ENCODE measurements at places on chromosomes 5 and 9.

- DNase-seq = no peak
These were observed 24.2 kb downstream of the WNK2 start for GRCh38 chr9:93207860-93208734.

GRCh38 chr9:85514256-85514655 lies 227.5 kb downstream of the AGTPBP1 start:
- DNase-seq = no peak

DNA sequence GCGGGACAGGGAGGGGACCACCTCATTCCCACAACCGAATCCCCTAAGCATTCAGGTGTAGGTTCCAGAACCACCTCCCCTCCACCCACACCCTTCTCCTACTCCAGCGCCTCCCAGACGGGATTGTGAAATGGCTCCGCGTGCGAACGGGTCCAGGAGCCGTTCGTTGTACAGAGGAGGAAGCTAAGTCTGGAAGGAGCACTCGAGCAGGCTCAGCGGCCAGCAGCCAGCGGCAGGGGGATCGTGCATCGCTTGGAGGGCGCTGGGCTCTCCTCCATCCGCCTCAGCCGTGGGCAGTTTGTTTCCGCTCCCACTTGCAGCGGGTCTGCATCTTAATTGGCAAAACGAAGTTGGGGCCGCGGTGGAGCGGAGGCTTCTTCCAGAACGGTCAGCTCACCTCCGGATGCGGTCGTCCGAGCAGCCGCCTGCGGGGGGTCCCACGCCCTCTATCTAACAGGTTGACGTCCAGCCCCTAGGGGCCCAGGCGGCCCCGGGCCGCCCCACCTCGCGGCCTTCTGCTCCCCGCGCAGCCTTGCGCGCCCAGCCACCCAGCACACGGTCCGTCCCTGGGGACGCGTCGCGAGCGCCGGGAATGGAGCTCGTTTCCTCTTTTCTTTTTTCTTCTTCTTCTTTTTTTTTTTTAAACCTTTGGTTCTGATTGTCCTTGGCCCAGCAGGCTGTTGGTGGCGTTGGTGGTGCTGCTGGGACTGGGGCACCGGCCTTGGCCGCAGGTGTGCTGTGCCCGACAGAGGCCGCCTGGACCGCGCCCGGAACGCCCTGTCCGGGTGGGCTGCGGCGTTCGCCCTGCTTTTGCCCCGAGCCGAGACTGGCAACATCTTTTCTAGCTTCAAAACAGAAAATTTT lies 3.9 kb upstream of the BARX1 start:
- DNase-seq = no peak

DNA sequence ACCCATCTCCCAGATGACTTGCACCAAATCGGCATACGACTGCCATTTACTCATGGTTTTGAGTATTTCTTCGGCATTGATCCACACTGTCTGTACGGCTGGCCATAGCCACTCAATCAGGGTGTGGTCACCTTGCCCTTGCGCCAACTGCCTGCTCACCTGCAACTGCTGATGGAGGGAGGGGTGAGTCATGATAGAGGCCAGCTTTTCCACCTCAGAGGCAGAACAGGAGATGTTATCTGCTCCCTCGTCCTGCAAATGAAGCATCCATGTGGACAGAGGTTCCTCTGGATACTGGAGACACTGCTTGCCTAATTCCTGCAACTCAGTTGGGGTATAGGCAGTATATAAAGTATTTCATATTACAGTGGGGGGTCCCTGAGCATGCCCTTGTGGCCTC lies 85.6 kb upstream of the ATP10B start:
- DNase-seq = no peak

- no peak for DNase-seq
These were observed 118.8 kb downstream of the GADD45G start for GRCh38 chr9:89723469-89724100.

DNA sequence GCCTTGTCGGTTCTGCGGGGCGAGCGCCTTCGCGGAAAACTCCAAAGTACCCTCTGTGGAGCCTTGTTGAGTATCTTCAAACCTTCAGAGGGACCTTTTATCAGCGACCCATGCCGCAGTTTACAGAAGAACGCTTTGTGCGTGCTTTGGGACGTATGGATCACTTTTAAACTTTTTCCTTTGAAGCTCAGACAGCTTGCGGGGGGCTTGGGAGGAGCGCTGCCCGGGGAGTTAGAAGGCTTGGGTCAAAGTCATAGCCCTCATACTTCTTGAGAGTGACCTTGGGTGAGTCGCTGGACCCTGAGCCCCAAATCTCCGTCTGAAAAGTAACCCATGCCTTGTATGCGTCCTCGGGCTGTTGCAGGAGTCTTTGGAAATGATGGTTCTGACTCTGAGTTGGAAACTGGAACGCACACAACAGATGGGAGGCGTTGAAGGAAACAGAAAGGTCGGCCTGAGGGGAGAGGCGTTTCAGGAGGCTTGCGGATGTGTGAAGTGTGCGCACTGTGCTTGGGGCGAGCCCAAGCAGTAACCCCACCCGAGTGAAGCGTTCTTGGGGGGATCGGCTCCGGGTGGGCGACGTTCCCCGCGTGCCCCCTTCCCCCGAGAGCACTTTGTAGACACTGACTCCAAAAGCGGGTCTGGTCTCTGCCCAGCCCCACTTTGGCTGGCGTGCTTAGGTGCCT lies 661 bp upstream of the SLC25A51 start:
- no peak for DNase-seq

DNA sequence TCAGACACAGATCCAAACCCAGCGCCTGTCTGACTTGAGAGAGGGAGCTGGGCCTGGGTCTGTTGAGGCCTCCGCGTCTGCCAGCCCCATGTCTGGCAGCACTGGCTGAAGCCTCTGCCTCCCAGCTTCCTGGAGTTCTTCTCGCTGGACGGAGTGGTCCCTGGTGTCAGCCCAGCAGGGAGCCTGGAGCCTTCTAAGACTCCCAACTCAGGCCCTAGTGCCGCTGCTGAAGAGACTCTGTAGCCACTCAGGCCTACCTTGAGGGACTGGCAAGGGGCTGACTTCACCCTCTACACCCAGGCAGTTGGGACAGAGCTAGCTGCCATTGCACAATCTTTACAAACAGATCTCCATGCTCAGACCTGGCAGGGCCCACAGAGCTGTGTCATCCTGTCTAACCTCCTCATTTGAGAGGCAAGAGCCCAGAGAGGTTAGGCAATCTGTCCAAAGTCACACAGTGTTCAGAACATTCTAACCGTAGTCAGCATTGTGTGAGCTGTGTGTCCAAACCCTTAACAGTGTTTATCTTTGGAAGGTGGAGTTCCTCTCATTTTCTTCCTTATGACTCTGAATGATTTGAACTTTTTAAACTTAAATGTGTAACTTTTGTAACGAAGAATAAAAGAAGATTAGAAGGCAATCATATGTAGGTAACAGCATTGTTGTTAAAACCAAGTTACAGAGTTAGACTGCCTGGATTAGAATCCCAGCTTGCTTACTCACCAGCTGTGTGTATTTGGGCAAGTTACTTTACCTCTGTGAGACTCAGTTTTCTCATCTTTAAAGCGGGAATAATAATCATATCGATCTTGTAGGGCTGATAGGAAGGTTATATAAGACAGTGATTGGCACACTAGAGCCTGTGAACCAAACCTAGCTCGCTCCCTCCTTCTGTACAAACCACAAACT lies 4.6 kb upstream of the DUSP1 start:
- no peak for DNase-seq

DNA sequence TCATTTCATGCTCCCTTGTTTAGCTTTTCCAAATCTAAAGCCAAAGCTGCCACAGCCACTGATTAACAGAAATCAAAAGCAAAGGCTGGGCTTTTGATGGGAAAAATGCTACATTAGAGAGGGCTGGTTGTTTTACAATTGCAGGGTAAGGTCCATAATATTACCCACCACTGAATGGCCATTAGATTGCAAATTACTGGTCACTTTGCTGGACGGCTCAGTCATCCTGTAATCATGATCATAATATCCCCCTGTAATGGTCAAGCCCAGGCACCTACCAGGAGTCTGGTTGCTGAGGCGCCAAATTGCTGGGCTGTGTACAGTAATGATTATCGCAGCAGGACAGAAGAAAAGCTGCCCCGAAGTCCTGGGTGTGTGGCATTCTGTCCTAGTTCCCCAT lies 286.5 kb downstream of the ZSWIM6 start:
- no peak for DNase-seq

DNA sequence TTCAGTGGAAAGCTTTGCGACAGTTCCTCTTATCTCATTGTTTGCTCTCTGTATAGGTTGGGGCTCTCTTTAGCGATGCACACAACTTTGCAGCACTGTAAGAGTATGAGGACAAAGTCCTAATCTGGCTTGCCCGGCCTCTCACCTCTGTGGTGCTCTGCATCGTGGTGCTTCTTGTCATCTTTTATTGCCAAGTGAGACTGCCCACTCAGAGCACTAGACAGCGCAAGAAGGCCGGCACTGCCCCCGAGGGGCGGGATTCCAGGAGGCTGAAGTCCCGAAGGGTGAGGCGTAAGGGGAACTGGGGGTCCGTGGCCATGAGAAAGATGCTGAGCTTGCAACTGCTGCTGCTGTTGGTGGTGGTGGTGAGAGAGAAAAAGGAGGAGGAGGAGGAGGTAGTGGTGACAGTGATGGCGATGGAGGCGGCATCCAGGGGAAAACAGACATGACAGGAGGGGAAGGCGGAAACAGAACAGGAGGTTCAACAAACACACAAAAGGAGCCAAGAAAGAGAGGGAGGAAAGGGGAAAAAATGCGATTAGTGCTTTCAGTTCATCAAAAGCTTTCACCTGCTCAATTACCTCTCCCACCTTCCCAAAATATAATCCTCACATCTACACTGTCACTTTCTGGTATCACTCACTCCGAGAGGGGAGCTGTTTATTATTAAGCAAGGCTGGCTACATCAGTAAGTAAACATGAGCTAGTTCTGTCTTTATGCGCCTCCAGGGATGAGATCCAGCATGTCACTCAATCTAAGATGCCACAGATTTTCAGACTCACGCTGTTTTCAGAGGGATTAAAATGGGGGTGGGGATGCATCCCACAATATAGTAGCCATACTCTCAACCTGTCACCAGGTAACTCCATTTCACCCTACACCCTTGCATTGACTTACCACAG lies 55.1 kb downstream of the TLE1 start:
- DNase-seq = no peak

DNA sequence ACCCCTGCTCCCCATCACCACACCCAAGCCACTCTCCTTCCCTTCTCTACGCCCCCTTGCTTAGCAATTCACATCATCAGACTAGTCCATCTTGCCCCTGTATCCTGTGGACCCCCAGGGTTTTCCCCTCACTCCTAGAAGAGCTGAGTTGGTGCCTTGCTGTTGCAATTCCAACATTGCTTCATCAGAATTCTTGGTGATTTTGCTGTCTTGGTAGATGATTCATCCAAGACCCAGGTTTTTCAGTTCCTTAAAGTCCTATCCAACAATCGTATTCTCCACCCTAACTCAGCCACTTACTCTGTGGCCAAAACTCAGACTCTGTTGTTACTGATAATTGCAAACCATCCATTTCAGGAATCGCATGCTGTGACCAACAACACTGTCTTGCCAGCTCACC lies 21.4 kb upstream of the CCNJL start:
- no peak for DNase-seq

DNA sequence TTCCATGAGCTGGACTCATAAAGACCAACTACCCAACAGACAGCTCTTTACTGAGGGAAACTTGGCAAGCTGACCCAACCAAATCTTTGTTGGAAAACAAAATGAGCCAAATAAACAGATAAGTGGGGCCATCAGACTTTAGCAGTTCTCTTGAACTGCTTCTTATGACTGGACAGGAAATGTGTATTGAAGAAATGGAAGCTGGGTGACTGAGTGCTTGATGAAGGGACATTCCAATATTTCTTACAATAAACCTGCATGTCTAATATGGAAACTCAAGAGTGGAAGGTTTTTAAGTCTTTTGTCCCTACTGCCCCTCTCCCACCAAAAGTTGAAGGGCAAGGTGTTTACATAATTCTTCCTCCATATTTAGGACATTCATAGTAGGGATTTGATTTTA lies 218.8 kb upstream of the NR4A3 start:
- DNase-seq = no peak

DNA sequence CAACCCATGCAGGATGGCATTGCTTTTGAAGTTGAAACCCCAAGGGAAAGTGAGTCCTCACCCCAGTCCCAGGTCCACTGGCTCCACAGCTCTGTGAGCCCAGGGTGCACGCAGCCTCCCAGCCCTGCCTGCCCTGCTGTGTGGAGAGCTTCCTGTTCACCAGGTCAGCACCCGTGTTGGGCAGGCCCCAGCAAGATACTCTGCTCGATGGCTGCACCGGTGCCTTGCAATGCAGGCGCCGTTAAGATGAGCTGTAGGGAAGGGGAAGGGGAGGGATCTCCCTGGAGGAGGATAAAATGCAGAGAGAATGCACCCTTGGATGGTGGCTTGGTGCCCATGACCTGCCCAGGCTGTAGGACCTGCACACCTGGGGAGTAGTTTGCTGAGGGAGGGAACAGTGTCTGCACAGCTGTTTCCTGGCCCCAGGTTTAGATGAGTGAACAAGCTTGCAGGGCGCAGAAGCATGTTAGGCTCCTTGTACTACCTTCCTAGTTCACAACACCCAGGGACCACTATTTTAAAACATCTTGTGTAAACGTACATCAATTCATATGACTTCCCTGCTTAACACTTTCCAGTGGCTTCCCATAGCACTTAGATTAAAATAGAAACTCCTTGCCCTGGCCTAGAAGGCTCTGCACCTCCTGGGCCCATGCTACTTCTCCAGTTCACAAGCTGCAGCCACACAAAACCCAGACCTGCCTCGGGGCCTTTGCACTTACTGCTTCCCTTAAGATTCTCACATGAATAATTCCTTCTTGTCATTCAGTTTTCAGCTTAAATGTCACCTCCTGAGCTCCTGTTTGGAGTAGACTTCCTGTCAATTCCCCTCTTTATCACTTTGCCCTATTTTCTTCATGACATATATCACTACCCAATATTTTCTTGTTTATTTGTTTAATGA lies 19.6 kb downstream of the FAT2 start:
- DNase-seq = no peak

DNA sequence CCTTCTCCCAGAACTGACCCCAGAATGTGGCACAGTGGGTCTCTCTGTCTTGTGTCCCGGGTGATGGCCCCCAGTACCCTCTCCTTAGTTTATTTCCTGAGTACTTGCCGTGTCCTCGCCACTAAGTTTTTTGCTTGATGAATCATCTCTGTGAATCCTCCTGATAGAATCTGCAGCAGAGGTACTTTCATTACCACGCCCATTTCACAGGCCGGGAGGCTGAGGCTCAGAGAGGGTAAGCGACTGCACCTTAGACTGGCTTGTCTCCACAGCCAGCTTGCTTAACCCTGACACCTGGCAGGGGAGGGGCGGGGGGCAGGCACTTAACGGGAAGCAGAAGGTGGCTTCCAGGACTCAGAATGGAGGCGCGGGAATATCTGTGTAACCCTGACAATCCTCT lies 7.9 kb upstream of the IER5L start:
- no peak for DNase-seq

DNA sequence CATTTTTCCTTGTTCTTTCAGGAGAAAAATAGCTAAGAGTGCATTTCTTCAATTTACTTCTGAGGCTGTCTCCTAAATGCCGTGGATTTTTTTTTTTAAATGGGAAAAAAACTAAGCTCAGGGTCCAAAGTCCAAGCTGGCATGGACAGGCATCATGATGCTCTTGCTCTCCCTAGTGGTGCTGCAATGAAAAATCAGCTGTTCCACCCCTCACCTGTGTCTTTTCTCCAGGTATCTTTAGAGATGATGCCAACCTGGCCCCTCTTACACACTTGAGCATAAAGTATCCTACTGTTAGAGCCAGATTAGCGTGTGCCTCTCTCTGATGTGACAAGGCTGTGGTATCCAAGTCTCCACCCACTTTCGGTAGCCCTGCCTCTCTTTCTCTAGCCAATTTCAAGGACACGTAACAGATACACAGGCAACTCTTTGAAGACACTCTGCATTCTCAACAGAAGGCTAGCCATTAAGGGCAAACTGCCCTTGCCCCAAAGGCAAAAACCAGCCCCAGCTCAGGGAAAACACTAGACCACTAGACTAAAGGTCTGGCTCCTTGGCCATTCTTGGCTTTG lies 208.8 kb downstream of the SAXO1 start:
- no peak for DNase-seq

GRCh38 chr5:67092535-67092934 lies 104.1 kb downstream of the CD180 start:
- no peak for DNase-seq

Measured in caudate nucleus (tissue), 63 donors.